ENCODE measurements at places on chromosomes 12 and 14.
A peak's percentile ranks its signal among the peaks of the same experiment; 100 is the strongest.

DNA sequence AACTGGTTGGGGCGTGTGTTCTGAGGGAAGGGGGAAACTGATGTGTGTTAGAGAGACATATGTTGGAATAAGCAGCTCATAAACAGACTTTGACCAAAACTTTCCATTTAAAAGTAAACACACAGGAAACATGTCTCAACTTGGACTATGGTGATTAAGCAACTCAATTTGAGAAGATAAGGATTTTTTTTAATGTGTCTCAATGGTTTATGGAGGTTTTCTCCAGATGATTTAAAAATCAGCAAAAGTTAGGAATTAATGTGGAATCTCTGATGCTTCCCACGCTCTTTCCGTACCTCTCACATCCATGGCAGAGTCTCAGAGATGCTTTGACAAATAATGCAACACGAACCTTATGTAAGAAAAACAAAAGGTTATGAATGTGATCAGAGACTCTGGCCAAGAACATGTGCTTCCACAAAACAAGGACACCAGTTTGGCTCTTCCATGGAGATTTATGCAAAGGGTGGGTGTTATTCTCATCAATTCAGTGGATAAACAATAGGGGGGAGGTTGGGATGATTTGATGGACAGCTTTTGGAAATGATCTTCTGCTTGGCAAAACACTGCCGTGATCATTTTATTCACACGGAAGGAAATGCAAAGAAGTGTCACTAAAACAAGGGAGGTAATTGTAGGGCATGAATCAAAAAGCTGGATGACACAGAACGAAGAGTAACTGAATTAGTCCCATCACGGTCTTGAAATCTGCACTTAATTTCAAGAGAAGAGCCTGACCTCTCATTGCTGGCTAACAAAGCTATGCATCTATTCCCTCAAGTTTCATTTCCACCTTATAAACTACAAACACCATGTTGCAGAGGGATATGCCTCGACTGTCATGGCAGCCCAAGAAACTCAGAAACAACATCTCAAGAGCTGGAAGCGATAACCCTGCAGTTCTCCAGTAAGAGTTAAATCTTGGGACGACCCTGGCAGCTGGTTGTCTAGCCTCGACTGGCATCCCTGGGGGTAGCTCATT, 76.5 kb downstream of the FOXN3 start:
- DNase-seq, result no peak

DNA sequence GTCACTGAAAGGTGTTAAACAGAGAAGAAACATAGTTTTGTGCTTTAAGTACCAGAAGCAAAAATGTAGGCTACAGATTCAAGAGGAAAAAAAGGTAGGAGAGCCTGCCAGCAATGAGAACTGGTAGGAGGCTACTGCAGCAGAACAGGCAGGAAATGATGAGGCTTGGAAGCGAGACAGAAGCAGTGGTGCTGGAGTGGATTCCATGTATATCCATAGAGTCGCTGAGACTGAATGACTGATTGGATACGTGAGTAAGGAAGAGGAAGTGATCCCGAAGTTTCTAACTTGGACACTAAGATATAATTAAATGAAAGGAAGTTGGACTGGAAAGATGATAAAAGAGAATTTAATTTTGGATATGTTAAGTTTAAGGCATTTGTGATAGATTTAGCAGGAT, 45.0 kb upstream of the CCDC91 start:
- no peak for DNase-seq

GRCh38 chr12:8780389-8780788, 42.0 kb upstream of the A2ML1 start:
- no peak for DNase-seq

GRCh38 chr12:6492838-6493496, at the start of gene MRPL51:
Gene MRPL51, minus strand, starts transcription at chr12:6493262. Its CDS starts 126 bp downstream, at chr12:6493136.
- peak; percentile 91 for DNase-seq

DNA sequence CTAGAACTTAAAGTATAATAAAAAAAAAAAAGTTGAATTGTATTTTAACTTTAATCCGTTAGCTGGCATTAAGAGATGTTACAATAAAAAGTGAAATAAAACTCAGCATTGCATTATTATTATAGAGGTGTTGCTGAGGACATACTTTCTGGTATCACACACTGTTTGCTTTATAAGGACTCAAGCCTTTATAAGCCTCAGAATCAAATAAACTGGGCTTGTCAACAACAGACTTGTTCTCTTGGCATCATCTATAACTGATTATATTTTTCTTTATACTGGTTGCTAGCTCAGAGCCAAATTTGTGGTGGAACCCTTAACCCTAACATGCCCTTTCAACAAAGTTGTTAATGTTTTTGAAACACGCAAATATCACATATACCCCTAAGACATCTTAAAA, 62.3 kb downstream of the DDHD1 start:
- DNase-seq, result no peak

DNA sequence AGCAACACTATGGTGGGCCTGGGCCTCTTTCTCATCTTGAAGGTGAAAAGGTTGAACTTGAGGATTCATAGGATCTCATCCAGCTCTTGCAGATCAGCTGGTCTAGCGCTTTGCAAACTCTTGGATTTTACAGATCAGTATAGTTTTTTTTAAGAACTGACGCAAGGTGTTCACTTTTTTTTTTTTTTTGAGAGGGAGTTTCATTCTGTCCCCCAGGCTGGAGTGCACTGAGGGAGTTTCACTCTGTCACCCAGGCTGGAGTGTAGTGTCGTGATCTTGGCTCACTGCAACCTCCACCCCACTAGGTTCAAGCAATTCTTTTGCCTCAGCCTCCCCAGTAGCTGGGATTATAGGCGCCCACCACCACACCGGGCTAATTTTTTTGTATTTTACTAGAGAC, 20.4 kb upstream of the LGMN start:
- DNase-seq, result no peak

DNA sequence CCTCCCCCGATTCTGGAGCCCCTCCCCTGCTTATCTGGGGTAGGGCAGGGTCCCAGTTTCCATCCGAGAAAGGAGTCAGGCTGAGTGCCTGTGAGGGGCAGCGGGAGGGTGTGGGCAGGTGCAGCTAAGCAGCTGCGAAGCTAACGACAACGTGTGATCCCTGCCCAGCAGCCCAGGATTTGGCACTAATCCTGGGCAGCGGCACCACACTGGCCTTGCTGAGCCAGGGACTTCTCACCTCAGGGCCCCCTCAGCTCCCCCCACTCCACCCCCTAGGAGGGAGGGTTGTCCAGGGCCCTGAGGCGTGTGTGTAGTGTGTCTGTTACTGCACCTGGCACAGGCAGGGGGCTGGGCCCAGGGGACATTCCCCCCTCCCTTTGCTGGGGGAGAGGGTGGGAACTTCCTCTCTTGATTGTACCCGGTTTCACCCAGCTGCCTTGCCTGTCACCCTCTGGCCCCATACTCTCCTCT, 1.8 kb downstream of the SMIM41 start:
- DNase-seq, result no peak

DNA sequence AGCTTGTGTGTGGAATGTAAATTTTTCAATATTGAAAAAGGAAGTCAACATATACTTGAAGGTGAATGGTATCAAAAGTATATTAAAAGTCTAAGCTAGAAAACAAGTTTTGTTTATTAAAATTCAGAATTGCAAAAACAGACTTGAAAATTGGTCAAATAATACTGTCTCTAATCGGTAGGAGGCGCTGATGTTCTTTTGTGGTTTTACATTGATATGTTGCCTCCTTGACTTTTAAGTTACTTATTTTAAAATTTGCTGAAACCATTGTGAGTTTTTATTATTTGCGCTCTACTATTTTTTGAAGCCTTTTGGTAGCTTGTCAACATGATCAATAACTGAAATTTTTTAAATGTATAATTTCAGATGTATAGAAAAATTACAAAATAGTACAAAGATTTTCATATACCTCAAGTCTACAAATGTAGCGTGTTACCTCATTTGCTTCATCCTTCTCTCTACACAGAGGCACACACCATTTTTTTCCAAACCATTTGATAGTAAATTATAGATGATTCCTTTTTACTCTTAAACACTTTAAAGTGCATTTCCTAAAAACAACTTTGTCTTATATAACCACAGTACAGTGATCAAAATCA, 6.9 kb downstream of the RTRAF start:
- DNase-seq, result no peak

DNA sequence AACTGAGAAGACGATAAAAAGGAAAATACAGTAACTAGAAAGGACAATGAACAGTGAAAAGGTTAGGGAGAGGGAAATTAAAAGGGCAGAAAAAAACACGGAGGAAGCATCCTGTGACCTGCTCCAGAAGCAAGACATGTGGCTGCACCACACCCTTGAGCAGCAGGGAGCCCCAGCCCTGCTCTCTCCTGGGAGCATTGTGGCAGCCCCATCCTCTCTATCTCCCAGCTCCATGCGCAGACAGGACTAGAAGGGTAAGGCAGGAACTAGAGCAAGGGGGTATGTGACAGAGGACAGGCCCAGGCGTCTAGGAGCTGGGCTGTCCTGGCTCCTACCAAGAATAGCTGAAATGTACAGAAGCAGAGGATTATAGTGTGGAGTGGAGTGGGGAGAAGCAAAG, 38.6 kb upstream of the SMUG1 start:
- DNase-seq, result no peak

GRCh38 chr12:116398193-116398592, 120.7 kb upstream of the MED13L start:
- DNase-seq, result no peak

DNA sequence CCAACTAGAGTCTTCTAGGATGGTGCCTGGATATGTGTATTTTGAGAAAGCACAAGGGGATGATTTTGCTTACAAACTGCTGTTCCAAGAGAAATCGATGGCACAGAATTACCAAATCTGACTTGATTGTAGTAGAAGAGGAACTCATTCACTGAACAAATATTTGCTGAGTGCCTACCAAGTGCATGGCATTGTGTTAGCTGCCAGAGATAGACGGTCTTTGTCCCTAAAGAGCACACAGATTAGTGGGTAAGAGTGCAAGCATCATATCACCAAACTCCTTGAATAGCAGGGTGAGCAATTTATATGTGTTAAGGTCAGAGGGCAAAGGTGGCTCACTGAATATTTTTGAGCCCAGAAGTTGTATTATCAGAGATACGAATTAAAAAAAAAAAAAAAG, 3.5 kb upstream of the FOXN3 start:
- no peak for DNase-seq

- no peak for DNase-seq
Observed at GRCh38 chr12:105523164-105524057, 192.9 kb downstream of the C12orf75 start.

DNA sequence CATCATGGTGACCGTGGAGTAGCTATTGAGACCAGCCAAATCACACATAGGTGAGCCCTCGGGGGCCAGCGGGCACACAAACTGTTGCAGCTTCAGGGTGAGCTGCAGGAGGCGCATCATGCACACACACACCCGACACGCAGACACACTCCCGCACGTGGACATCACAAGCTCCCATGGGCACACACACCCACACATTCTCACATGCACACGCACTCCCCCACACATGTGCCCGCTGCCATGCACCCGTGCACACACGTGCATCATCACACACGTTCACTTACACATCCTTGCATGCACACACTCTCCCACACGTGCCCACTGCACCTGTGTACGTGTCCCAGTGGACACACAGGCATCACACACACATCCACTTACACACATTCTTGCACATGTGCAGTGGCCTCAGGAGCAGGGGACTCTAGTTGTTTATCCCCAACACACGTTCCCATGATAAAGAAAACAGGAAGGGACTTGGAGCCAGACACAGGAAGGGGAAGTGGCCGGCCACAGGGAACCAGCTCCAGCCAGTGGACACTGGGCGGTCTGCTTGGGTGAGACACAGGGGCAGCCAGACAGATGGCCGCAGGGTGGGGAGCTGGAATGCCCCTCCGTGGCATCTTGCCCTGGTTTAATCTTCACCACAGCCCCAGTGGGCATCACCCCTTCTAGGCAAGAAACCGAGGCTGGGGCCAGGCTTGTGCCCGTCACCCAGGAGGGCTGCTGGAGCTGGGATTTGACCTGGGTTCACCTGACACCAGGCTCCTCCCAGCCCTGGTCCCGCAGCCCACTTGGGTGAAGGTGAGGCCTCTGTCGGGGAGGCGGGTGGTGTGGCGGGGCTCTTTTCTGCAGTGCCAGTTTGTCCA, 49.7 kb downstream of the CYP46A1 start:
- DNase-seq, result no peak

DNA sequence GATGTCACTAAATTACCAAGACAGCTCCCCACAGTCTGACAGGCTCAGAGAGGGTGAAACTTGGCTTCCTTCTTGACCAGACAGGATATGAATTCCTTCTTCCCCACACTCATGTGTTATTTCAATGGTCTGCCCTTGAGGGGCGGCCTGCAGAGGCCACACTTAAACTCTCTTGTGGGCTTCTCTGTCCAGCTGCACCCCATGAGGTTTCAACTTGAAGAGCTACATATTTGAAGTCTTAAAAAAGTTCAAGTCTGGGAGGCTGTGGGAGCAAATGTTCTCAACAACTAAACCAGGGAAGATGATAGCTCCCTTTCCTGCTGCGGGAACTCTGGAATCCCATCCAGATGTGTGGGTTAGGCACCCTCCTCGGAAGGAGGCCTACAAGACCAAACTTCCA, 98.3 kb downstream of the TTC7B start:
- DNase-seq, result no peak

DNA sequence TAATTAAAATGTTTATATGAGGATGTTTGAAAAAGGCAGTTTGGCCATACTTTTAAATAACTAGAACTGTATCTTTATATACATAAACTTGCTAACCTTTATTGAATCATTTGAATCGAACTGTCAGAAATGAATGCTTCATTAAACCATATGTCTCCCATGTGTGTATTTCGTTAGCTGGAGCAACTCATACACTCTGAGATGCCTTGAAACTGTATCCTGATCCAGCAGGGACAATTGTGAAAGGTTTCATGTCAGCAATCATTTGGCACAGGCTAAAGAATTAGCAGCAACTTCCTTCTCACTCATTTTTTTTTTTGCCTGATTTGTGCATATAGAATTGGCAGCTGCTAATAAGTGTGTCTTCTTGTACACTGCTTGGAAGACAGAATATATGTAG, 109.9 kb downstream of the NAV3 start:
- DNase-seq, result no peak

GRCh38 chr12:117360222-117360550, 1.2 kb downstream of the NOS1 start:
- DNase-seq, result no peak

DNA sequence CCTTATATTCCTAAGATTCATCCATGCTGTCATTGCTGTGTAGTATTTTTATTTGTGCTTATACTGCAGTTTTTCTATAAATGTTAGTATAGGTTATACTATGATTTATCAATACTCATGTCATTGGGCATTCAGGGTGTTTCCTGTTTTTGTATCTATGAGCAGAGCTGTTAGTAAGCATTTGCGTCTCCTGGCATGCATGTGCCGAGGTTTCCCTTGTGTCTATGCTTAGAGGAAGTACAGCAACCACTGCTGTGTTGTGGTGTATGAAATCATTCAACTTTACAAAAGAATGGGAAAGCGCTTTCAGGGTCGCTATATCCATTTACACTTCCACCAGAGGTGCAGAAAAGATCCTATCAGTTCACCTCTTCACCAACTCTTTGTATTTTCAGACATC, 122.7 kb downstream of the RGS6 start:
- DNase-seq, result no peak

- no peak for DNase-seq
Observed at GRCh38 chr12:58046271-58046670, 104.9 kb downstream of the ATP23 start.
